Ovary (tissue), 10 donors: ENCODE measurements at places on chromosomes 13 and 19. TPM values are rescaled to one million over a fixed set of nuclear protein-coding genes. Genes with fewer than 3 reads are reported as not detected.

Gene SERPINE3
- not detected for total RNA-seq

Gene RGS9BP
- not detected for total RNA-seq

Gene OR7A5
- not detected for total RNA-seq

Gene ANGPTL4
- total RNA-seq, result 1.6 TPM

Gene CFD
- 23.4 TPM for total RNA-seq

Gene NLRP4
- not detected for total RNA-seq

Gene LRP3
- 43.7 TPM for total RNA-seq

Gene POSTN
- total RNA-seq, result 6.1 TPM
